ENCODE measurements at places on chromosomes 2 and 18. TPM values are rescaled to one million over a fixed set of nuclear protein-coding genes. Genes with fewer than 3 reads are reported as not detected.

ECEL1 gene
- total RNA-seq: 2.3 TPM

RAMP1 gene
- 7.6 TPM for total RNA-seq

FBXO15 gene
- total RNA-seq: 0.76 TPM

RNF125 gene
- 1.5 TPM for total RNA-seq

TNFRSF11A gene
- total RNA-seq: 1.2 TPM

OBSL1 gene
- total RNA-seq: 47.9 TPM

G6PC2 gene
- not detected for total RNA-seq

DNA sequence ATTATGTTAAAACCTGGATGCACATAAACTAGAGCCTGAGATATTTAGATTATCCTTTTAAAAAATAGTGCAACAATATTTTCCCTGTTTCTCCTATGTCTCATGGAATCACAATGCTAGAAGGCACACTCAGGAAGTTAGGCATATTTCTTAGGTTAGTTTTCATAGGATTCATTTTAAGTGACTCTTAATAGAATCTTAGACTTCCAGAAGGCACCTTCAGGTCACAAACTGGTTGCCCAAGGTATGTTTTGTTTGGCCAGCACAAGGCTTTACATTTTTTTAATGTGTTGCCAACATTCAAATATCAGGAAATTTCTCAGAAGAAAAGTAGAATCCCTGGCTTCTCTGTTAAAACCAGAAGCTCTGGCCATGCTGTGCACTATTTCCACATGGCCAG is 129.3 kb downstream of the LNPK start:
- no peaks in the 10 kb centered on the region for H3K36me3 ChIP-seq
- no peak overlapping the region for H3K4me3 ChIP-seq
- DNase-seq: no peak
- no peak overlapping the region for H3K27ac ChIP-seq

- no peaks in the 10 kb centered on the region for H3K36me3 ChIP-seq
- no peak for DNase-seq
- H3K4me3 ChIP-seq: no peak overlapping the region
- H3K27me3 ChIP-seq: no peaks in the 10 kb centered on the region
- no peaks in the 10 kb centered on the region for H3K4me1 ChIP-seq
Observed at GRCh38 chr2:138147796-138148195, 183.5 kb downstream of the HNMT start.

DNA sequence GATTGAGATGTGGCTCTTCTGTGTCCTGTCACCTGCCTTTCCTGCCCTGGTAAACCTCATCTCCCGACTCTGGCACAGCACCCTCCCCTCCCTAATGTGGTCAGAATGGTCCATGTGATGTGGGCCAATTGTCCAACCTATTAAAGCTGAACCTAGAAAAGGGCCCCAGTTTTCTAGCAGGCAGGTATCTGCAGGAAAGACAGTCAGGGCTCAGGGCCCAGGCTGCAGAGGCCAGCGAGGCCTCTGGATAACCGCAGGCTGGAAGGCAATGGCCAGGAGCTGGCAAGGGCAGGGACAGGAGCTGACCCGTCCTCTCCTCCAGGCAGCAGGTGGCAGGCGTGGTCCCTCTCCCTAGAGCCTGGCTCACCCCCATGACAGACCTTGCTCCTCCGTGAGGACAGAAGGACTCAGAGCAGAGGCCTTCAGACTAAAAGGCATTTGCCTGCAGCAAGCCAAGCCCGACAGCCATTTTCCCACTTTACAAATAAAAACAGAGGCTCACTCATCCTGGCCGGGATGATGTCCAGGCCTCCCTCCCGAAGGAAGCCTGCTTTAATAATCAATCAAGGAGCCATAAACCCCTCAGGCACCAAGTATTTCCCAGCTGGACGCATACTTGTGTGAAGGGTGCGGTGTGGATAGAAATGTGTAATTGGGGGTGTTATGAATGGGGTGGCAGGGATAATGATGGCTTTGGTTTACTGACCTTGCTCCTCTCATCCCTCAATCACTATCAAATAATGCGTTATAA is 107.1 kb downstream of the TWIST2 start:
- H3K36me3 ChIP-seq: no peaks in the 10 kb centered on the region
- H3K4me3 ChIP-seq: no peak overlapping the region
- H3K27ac ChIP-seq: no peak overlapping the region
- no peak for DNase-seq
- H3K4me1 ChIP-seq: peaks cover 2% of the 10 kb centered on the region
- H3K27me3 ChIP-seq: peaks cover 2% of the 10 kb centered on the region

GRCh38 chr2:232689152-232689910 is 7.8 kb upstream of the GIGYF2 start:
- H3K4me1 ChIP-seq: peaks cover 4% of the 10 kb centered on the region
- peaks cover 4% of the 10 kb centered on the region for H3K27me3 ChIP-seq
- DNase-seq: no peak
- no peak overlapping the region for H3K27ac ChIP-seq
- H3K36me3 ChIP-seq: no peaks in the 10 kb centered on the region

- peaks cover 4% of the 10 kb centered on the region for H3K36me3 ChIP-seq
- peaks cover 8% of the 10 kb centered on the region for H3K4me1 ChIP-seq
- no peak overlapping the region for H3K4me3 ChIP-seq
Observed at GRCh38 chr18:7872569-7872968, 305.5 kb downstream of the PTPRM start.

DNA sequence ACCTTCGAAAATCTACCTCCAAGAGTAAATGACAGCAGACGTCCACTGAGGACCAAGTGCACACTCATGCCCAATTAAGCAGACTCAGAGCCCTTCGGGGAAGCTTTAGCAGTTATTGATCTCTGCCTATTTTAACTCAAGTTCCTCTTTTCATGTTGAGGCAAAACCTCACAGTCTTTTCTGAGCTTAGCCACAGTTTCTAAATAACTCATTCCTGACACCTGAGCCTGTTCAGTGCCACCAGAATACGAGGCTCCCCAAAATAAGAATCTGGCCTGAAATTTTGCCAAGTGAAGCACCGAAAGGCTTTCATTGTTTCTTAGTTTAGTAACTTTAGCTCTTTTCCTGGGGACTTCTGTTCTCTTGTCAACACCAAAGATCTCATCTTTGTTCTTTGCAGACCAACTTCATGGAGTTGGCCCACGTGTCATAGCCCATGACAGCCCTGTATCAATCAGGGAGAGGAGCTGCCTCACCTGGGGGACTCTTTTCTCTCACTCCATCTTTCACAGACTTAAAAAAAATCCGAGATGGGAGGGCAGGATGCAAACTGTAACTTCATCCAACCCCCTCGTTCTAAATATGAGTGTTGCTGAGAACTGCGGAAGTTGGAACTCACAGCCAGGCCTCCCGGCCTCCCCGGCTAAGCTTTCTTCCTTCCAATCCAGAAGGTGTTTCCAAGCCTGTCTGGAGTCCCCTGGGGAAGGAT is 22.2 kb downstream of the INPP5D start:
- no peak overlapping the region for H3K4me3 ChIP-seq
- H3K27ac ChIP-seq: no peak overlapping the region
- peaks cover 3% of the 10 kb centered on the region for H3K27me3 ChIP-seq
- no peak for DNase-seq

DNA sequence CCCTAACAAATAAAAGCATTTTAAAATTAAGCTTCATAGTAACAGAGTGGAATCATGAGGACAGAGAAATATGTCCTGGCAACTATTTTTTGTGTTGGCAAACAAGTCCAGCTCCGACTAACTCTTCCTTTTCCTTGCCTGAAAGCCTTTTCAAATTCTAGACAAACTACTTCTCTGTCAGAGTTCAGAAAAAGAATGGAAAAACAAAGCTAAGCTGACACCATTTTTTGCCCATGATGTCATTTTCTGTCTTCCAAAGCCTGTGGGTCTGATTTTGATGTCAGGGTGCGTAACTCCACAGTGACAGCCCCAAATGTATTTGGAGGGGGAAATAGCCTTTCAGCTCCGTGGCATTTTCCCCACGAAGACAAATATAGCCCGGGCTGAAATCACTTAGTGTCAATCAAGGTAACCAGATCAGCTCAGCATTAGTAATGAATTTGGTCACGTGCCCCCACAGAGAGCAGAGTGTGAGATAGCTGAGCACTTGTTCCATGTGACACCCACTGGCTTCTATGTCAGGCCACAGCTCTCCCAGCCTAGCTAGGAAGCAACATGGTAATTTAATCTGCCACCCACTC is 233.0 kb upstream of the SIX2 start:
- H3K27ac ChIP-seq: no peak overlapping the region
- H3K36me3 ChIP-seq: no peaks in the 10 kb centered on the region
- peaks cover 4% of the 10 kb centered on the region for H3K4me1 ChIP-seq

DNA sequence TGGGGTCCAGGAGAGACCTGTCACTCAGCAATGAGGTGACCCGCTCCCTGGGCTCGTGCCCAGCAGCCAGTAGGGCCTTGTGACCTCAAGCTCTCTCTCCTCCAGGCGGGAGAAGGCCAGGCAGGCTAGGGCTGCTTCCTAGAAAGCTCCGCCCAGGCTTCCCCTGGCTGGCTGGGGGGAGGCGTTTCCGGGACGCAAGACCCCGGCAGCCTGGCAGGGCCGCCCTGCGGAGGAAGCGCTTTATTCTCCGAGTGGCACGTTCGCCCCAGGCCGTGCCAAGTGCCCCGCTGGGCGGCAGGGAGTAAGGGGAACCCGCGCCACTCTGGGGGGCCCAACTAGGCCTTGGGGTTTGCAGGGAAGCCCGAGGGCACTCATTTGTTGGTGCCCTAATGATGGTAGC is 21.2 kb upstream of the EPAS1 start:
- no peak overlapping the region for H3K4me3 ChIP-seq
- DNase-seq: no peak
- no peak overlapping the region for H3K27ac ChIP-seq
- peaks cover 4% of the 10 kb centered on the region for H3K36me3 ChIP-seq
- no peaks in the 10 kb centered on the region for H3K27me3 ChIP-seq

GRCh38 chr2:119748135-119748534 is 11.6 kb upstream of the PTPN4 start:
- no peak overlapping the region for H3K4me3 ChIP-seq
- peak overlapping the region; percentile 59 for H3K27ac ChIP-seq
- H3K36me3 ChIP-seq: no peaks in the 10 kb centered on the region
- peaks cover 1% of the 10 kb centered on the region for H3K27me3 ChIP-seq
- no peak for DNase-seq
- H3K4me1 ChIP-seq: peaks cover 18% of the 10 kb centered on the region

DNA sequence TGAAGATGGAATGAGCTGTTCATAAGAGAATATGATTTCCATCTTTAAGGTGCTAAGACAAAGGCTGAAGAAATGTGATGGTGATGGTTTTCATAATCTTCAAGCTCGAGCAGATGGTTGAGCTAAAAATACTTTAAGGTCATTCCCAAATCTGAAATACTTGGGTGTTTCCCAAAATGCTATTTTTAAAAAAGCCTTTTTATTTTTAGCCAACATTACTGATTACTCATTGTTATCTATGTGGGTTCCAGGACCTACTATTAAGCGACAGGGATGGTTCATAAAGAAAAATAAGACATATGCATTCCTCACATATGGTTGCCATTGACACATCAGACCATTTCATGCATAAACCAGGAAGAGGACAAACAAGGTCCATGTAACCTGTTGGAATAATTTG is 298.5 kb downstream of the PLCL1 start:
- no peak overlapping the region for H3K4me3 ChIP-seq
- H3K36me3 ChIP-seq: peaks cover 9% of the 10 kb centered on the region
- H3K27ac ChIP-seq: no peak overlapping the region
- peaks cover 3% of the 10 kb centered on the region for H3K4me1 ChIP-seq

GRCh38 chr2:31003749-31004148 is 134.5 kb downstream of the GALNT14 start:
- no peaks in the 10 kb centered on the region for H3K27me3 ChIP-seq
- H3K4me3 ChIP-seq: no peak overlapping the region
- no peak for DNase-seq
- no peak overlapping the region for H3K27ac ChIP-seq
- H3K4me1 ChIP-seq: peaks cover 13% of the 10 kb centered on the region
- no peaks in the 10 kb centered on the region for H3K36me3 ChIP-seq

DNA sequence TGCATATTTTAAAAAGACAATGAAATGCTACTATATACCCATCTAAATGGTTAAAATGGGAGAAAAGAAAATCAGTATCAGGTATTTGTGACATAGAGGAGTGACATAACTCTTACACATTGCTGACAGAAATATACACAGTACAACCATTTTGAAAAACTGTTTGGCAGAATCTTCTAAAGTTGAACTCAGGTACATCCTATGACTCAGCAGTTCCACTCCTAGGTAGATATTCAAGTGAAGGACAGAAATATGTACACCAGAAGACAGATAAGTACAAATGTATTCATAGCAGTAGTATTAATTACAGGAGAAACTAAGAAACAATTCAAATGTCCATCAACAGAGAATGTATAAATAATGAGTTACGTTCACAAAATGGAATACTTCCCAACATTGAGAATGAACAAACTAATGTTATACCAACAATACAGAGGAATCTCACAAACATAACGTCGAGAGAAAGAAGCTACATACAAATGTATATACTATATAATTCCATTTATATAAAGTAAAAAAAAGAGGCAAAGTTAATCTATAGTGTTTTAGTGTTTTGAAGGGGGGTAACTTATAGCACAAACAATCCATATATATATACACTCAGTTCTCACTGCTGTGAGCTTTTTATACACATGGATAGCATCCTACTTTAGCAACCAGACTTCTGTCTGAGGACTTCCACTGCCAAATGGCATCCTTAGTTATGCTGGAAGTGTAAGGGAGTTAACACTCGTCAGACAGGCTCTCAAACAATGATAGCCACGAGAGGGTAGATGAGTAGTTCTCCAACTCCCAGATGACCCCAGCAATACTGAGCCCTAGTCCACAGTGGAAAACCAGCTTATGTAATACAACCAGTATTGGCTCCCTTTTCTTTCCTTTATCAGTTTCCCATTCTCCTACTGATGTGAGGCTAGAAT is 172.5 kb downstream of the NBAS start:
- no peak overlapping the region for H3K4me3 ChIP-seq
- no peak overlapping the region for H3K27ac ChIP-seq
- H3K27me3 ChIP-seq: no peaks in the 10 kb centered on the region
- peaks cover 37% of the 10 kb centered on the region for H3K4me1 ChIP-seq
- H3K36me3 ChIP-seq: peaks cover 5% of the 10 kb centered on the region
- no peak for DNase-seq

GRCh38 chr2:33221046-33221784 is 255.2 kb upstream of the RASGRP3 start:
- H3K27ac ChIP-seq: no peak overlapping the region
- no peak overlapping the region for H3K4me3 ChIP-seq
- DNase-seq: no peak
- H3K36me3 ChIP-seq: peaks cover 9% of the 10 kb centered on the region
- H3K4me1 ChIP-seq: peaks cover 9% of the 10 kb centered on the region

DNA sequence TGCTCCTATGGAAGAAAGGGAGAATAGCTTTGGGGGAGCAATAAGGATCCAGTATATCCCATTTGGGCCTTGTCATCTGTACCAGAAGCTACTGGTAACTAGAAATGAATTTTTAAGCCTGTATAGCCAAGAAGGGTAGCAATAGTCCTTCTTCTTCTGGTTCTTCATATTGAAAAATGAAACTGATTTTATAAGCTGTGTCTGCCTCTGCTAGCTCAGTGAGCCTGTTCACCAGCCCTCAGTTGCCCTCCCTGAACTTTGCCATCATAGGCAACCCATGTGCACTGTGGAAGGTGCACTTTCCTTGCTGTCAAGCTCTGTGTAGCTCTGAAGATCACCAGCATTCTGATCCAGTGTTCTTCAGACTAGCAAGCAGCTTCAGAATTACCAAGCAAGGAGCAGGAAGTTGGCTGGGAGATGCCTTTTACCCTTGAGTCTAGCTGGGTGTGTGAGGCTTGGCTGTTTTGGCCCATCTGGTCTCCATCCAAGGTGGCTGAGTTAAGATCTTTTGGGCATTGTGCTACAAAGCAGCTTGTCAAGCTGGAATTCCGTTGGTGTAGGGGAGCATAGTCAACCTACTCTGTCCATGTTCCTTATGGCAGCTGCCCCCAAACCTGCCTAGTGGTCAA is 55.8 kb upstream of the MGAT5 start:
- no peak overlapping the region for H3K27ac ChIP-seq
- no peak overlapping the region for H3K4me3 ChIP-seq
- peaks cover 45% of the 10 kb centered on the region for H3K4me1 ChIP-seq
- H3K36me3 ChIP-seq: no peaks in the 10 kb centered on the region
- no peak for DNase-seq

Measured in glutamatergic neuron (in vitro differentiated cells).